ENCODE measurements at places on chromosomes 6 and 20.

DNA sequence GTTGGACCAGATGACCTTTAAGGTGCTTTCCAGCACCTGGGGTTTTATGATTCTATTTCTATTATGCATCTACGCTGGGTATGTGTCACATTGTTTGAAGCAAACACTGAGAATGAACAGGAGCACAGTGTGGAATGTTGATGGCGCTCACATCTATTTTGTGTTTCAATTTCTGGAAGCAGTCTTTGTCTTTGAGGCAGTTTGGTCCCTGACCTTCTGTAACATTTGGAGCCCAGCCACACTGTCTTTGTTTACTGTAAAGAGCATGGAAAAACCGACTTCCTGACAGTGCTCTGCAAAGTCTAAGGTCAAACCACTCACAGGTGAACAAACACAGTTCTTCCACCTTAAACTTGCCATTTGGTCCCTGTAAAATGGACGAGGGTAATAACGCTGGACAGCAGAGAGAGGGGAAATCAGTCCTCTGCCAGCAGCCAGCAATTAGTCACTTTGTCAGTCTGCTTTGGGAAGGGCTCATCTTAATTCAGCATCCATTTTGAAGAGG lies 155.5 kb downstream of the PRL start:
- no peak for DNase-seq

- no peak for DNase-seq
Measured at GRCh38 chr6:119728220-119728750, 378.7 kb upstream of the MAN1A1 start.

DNA sequence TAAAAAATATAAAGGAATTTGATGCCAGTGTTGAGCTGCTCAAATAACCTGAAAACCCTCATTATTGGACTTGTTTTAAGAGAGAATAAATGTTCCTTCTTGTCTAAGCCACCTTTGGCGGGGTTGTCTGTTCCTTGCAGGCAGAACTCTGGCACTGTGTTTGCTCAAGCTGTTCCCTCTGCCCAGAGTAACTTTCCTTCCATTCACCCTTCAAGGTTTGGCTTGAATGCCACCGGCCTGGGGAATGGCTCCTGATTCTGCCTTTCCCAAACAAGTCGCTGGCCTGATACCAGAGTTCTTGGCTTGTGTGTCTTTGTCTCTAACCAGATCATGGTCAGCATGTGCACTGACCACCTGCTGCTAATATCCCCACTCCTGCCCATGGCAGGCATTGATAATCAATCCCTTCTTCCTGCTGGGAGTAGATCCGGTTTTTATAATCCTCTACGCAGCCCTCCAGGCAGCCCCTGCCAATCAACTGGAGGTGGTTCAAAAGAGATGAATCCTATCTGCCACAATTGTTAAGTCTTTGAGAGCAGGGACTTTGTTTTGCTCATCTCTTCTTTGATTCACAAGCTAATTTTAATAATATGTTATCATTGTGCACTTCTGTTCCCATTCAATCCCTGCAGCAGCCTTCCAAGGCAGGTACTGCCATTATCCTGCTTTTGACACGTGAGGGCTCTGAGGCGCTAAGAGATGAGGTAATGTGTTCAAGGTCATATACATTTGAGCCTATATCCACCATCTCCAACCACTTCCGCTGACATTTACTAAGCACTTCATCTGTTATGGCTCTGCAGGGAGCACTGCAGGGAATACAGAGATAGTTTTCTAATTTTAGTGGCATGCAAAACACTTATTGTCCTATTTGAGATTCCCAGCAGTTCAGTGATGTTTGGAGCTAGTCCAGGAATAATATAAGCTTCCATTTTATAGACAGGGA lies 3.1 kb upstream of the CCM2L start:
- no peak for DNase-seq

- DNase-seq = no peak
Measured at GRCh38 chr6:151004383-151005024, 139.0 kb downstream of the MTHFD1L start.

DNA sequence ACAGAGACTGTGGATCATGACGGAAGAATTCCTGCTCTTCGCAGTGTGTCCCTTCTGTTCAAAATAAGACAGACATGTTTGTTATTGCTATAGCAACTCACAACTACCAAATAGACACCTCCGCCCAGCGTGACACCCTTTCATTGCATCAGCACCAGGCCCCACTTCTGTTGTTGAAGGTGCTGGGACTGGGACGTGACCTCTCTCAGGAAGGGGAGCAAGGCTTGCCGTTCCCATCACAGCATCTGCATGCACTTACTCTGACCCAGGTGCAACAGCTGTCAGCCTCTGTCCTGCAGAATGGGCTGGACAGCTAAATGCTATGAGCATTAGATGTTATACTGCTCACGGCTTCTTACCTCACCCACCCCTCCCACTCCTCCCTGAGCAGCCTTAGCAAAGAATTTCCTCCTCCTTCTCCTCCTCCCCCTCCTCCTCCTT lies 94.1 kb downstream of the DACT2 start:
- DNase-seq = no peak

DNA sequence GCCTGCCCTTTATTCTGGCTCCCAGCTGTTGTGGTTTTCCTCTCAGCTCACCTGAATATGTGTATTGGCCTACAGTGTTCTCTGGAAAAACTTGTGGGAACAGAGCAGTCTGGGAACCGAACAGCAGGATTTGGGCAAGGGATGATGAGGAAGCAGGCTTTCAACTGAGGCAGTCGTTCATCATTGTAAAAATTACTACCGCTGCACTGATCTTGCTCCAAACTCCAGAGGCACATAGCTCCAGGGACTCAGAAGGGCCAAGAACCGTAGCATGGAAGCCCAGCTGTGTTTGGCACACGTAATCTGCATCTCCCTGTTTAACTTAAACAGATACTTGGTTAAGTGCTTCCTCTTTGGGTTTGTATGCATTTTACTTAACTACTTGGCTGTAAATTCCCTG lies 48.3 kb upstream of the EEF1A1 start:
- DNase-seq = no peak

- no peak for DNase-seq
Measured at GRCh38 chr6:54877713-54878317, 31.2 kb downstream of the FAM83B start.

GRCh38 chr20:20253744-20254330 lies 114.1 kb upstream of the INSM1 start:
- no peak for DNase-seq

DNA sequence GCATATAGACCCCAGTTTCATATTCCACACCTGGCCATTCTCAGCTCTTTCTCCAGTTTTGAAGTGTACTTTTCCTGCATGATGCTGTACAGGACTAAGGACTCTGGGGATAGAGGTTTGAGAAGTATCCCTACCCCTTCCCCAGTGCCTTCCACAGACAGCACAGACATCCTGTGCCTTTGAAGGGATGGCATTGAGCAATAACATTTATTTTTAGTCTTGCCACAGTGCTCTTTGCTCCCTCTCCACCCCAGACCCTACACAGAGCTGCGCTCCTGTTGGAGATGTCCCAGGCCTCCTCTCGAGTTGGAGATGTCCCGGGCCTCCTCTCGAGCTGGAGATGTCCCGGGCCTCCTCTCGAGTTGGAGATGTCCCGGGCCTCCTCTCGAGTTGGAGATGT lies 275.8 kb downstream of the FARS2 start:
- no peak for DNase-seq

DNA sequence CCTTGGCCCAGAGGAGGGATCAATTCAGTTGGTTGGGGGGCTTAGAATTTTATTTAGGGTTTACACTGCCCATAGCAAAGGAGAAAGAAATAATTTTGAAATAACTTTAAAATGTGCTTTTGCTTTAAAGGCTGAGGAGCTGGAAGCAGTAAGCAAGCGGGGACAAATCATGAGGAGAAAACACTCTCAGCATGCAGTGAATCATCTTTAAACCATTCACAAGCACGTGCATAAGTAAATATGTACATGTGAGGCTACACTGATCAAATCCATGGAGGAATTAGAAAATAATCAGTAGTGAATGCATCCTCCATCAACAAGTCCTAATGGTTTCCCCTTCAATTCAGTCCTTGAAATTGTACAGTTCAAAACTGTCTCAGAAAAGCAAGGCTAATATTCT lies 181.0 kb downstream of the MTFR2 start:
- no peak for DNase-seq

All from occipital lobe (tissue), 3 donors.